ENCODE measurements at places on chromosomes 4 and X. TPM values are rescaled to one million over a fixed set of nuclear protein-coding genes. Genes with fewer than 3 reads are reported as not detected.

FABP2 gene
- total RNA-seq = not detected

CISD2 gene
- total RNA-seq = 46.0 TPM

DNA sequence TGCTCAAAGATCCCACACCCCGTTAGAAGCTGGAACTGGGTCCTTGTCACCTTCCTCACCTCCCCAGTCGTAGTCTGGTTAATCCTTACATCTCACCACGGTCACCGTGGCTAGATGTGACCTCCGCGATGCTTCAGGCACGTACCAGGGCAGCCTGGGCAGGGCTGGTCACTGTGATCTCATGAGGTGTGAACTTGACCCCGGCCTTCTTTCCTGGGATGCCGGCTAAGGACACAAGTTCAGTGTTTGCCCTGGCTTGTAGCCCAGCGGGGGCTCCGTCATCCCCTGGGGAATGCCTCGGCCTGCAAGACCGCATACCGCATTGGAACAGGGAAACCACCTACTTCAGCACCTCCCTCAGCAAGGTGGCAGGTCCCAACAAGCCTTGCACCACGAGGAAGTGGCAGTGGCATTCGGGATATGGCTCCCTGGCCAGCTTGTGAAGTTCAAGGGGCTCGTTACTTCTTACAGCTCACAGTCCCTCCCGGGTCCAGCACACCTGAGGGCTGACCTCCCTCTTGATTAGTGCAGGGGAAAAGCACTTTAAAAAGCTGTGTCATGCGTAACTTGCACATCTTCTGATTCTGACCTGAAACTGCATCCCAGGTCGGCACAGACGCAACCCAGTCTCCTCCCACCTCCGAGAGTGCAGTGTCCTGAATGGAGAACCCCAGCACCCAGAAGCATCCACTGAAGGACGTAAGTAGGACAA is 25.9 kb downstream of the NOP14 start:
- DNase-seq = peak; percentile 46

DNA sequence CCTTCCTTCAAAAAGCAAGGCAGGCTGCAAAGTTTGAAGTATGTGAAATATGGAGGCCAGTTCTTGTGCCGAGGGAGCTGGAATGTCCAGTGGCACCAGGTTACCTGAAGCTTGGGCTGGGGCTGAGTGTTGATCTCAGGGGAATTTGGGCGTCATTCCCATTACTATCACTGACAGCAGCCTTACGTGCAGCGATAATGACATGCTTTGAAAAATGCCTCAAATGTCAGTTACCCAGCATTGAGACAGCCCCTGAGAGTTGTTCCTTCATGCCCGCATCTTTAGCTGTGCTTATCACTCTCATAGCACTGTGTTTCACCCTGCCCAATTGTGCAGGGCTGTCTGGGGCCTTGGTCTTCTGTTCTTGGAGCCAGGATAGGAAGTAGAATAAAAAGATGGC is 27.4 kb downstream of the SLC16A2 start:
- no peak for DNase-seq

GRCh38 chrX:69028006-69028760 is 137.1 kb downstream of the PJA1 start:
- DNase-seq = no peak

GRCh38 chrX:74293343-74293946 is 10.5 kb upstream of the ZCCHC13 start:
- DNase-seq = peak; percentile 84

GRCh38 chr4:164731827-164732474 is 22.0 kb upstream of the SMIM31 start:
- peak; percentile 52 for DNase-seq

DNA sequence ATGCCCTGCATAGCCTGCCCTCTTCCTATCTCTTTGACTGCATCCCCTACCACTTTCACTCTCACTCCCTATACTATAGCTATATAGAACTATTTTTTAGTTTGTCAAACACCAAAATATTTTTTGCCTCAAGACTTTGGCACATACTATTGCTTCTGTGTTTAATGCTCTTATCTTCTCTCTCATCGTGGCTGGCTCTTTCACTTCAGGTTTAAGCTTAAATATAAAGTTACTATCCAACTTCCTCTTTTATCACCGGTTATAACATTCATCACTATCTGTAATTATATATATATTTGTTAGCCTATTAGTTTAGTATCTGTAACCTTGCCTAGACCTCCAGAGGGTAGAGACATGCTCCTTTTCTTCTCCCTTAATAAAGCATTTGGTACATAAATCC is 11.5 kb upstream of the HMGB2 start:
- no peak for DNase-seq

DNA sequence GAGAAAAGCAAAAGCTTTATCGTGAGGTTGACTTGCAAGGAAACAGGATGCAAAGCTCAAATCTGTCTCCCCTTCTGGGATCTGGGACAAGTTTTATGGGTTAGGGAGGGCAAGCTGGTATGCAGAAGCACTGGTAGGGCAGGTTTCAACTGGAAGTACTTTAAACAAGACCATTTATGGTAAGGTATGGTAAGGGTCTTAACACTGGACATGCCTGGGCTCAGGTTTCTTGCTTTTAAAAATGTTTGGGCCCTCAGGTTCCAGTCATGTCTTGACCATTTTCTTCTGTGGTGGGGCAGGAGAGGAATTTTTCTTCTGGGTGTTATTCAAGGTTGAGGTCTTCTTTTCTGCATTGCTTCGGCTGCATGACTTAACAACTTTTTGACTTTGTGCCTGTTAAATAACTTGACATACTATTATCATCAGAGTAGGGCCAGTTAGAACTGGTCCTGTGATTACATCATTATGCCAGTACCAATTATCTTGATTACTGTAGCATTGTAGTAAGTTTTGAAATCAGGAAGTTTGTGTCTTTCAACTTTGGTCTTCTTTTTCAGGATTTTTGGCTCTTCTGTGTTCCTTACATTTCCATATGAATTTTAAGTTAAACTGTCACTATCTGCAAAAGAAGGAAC is 33.7 kb downstream of the CD38 start:
- DNase-seq = no peak

GRCh38 chr4:8840816-8841455 is 30.7 kb downstream of the HMX1 start:
- DNase-seq = peak; percentile 20
